Activated T-helper 17 cell treated with anti-CD3 and anti-CD28 coated beads, Interleukin-2, amount 50 U/mL, for 72 hours (primary cell): ENCODE measurements at places on chromosomes 11 and 22. TPM values are rescaled to one million over a fixed set of nuclear protein-coding genes. Genes with fewer than 3 reads are reported as not detected.

DNA sequence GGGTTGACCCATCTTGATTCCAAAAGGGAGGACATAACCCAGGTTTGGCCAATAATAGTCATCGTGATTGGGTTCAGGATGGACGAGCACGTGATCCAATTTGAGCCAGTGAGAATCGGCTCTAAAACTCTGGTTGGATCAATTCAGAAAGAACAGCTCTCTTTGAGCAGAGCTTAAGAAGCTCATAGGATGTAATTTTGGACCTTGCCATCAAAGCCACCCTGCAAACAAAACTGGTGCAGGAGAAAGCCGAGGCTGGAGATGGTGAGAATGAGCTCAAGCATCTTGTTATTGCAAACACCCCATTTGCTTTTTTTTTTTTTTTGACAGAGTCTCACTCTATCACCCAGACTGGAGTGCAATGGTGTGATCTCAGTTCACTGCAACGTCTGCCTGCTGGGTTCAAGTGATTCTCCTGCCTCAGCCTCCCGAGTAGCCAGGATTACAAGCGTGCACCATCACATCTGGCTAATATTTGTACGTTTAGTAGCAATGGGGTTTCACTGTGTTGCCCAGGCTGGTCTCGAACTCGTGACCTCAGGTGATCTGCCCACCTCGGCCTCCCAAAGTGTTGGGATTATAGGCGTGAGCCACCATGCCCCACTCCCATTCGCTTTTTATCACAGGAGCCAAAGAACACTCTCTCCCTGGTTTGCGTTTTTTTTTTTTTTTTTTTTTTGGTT, 13.8 kb upstream of the MIAT start:
- ATAC-seq = no peak

- ATAC-seq = no peak
Measured at GRCh38 chr11:33177676-33178336, 16.5 kb upstream of the CSTF3 start.

GRCh38 chr11:75562048-75562835, at the start of gene SERPINH1:
Gene SERPINH1 (plus strand): TSS chr11:75562253. CDS start chr11:75566350, 4,097 bp downstream.
- ATAC-seq = peak; percentile 98

DNA sequence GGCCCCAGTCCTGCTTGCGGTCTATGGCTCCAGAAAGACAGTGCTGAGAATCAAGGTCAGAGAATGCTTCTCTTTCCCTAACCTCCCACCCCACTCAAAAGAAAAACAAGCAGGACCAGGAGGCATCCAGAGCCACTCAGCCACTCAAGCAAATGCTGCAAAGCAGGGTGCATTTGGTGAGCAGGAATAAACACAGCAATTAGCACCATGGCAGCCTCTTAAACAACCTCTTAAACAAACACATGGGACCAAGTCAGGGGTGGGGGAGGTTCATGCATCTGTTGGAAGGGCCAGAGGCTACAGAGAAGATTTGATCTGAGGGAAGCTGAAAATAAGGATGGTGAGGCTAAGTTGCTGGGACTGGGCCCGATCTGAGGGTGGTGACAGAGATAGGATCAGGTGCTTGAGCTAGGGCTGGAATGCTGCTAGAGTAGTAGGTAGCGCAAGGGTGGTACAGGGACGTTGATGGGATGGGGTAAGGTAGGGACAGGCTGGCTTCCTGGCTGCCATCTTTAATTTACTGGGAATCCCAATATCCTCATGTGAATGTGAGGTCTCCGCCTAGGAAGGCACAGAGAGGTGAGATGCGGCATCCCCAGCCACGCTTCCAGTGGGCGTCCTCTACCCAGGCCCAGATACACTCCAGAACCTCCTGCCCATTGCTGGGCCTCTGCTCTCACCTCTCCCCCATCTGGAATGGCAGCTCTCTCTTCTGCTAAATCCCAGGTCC, 26.6 kb upstream of the LMO1 start:
- ATAC-seq = no peak

DNA sequence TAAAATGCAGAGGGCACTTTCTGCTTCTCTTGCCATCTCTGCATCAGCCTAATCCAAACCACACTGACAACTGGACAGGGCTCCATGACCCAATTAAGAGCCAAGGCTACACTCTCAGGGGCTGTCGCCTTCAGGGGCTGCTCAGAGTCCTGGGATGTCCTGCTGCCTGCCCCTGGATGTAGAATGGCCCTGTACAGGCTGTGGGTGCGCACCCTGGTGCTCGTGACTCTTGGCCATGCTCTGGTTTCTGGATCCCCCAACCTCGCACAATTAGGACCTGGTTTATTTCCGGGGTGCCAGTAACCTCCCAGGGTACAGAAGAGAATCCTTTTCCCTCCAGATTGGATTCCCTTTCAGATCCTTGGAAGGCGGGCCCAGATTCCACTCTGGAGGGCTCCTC, 11.3 kb downstream of the IFT27 start:
- no peak for ATAC-seq

DNA sequence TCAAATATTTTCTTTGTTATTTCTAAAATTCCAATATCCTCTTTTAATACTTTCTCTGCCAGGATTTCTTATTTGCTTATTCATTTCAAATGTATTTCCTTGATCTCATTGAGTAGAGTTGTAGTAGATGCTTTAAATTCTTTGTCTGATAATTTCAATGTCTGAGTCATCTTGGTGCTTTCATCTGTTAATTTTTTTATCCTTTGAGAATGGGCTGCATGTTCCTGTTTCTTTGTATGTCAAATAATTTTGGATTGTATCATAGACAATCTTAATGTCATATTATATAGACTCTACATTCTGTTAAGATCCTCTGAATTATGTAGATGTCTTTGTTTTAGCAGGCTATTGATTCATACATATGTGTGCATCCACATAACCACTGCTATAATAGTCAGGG, 57.5 kb downstream of the MYEOV start:
- no peak for ATAC-seq

CCDC116 gene
- total RNA-seq = 0.29 TPM

GRCh38 chr11:659532-660085, 22.5 kb downstream of the DRD4 start:
- ATAC-seq = no peak

GRCh38 chr11:61327669-61328071, 5.2 kb downstream of the DDB1 start:
- ATAC-seq = no peak

DNA sequence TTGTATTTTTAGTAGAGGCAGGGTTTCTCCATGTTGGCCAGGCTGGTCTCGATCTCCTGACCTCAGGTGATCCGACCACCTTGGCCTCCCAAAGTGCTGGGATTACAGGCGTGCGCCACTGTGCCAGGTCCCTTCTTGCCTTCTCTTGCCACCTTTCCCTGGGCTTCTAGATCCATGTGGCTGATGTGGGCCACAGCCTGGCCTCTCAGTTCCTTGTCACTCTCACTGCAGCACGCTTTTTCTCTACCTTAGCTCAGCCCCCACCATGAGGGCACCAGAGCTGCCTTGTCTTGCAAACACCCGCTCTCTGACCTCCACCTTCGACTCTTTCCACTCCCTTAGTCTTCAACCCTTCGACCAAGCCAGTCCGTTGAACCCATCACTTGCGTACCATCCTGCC, 7.5 kb downstream of the CAPN1 start:
- ATAC-seq = no peak

- no peak for ATAC-seq
Measured at GRCh38 chr11:46373787-46374740, 7.4 kb upstream of the MDK start.

- ATAC-seq = no peak
Measured at GRCh38 chr11:129996113-129996870, 6.3 kb downstream of the PRDM10 start.

DNA sequence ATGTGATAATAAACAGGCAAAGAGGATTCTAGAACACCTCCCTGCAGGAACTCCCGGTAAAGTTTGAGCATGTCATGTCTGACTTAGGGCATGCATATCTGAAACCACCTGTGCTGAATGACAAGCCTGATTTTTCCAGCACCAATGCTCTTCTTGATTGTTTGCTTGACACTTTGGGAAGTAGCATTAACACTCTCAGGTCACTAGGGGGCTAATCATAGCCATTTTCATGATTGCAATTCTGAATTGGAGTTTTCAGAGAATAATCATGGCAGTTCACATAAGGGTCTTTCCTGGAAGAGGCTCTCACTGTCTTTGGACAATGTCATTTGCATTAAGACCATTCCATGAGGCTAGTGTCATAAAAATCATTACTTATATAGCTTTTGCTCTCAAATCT, 234.4 kb upstream of the MTNR1B start:
- no peak for ATAC-seq

GRCh38 chr22:17774206-17774925, at the start of gene BID:
Gene BID (minus strand): TSS chr22:17774469. CDS start chr22:17750116, 24,353 bp downstream.
- peak; percentile 13 for ATAC-seq

DNA sequence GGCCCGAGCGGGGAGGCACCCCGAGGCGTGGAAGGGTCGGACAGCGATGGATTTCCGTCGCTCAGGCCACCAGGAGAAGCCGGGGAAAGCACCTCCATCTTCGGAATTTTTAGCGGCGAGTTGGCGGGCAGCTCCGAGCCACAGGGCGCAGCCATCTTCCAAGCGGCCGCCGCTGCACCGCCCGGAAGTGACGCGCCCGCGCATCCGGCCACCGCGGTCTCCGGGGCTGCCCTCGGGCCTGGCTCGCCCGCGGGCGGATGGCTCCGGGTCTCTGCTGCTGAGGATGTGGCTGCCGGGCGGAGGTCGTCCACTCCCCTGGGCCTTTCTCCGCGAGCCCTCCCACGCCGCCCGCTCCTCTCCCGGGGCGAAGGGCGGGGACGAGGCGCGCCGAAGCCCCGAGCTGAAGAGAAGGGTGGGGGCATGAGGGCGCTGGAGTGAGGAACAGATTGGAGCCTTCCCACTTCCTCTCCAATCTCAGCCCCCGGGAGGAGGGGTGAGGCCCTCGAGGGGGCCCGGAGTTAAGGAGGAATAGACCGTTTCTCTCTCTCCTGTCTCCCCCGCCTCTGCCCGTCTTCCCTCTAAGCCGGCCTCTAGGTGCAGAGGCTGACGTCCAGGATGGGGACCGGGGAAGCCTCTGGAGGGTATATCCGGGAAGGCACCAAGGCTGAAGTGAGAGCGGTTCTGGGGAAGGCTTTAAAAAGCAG, at the start of gene MSANTD2:
Gene MSANTD2 (minus strand): TSS at position 181 of the 704 bp plus-strand sequence. CDS start 26 bp downstream, at position 155.
- ATAC-seq = peak; percentile 94

DNA sequence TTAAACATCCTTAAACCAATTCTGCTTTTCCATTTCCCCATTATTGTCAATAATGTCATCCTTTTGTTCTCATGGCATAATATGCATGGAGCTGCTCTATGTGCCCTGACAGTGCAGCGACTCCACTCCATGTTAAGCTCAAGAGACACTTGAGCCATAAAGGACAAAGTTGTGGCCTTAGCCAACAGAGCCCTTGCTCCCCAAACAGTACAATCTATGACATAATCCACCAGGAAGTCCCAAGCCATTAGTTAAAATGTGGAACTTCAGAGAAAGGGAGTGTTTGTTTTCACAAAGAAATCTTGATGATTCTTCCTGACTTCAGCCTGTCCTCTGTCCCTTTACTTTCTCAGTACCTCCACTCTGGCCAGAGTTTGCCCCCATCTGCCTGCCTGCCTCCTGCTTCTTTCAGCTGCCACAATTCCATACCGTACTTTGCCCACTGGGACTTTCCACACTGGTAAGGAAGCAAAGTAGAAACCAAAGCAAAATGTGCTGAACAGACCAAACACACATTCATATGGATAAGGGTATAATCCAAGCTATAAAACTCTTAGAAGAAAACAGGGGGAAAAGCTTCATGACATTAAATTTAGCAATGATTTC, 46.3 kb upstream of the ZC3H12C start:
- ATAC-seq = no peak

- no peak for ATAC-seq
Measured at GRCh38 chr11:118533769-118534729, 3.1 kb downstream of the TMEM25 start.

- no peak for ATAC-seq
Measured at GRCh38 chr11:124209824-124210357, 26.7 kb downstream of the OR10D3 start.

CCDC117 gene
- total RNA-seq = 16.0 TPM

- no peak for ATAC-seq
Measured at GRCh38 chr11:94658888-94659287, 91.7 kb downstream of the PIWIL4 start.

GRCh38 chr22:35315855-35316745, 16.4 kb downstream of the TOM1 start:
- ATAC-seq = no peak

APOA5 gene
- total RNA-seq = not detected

DNA sequence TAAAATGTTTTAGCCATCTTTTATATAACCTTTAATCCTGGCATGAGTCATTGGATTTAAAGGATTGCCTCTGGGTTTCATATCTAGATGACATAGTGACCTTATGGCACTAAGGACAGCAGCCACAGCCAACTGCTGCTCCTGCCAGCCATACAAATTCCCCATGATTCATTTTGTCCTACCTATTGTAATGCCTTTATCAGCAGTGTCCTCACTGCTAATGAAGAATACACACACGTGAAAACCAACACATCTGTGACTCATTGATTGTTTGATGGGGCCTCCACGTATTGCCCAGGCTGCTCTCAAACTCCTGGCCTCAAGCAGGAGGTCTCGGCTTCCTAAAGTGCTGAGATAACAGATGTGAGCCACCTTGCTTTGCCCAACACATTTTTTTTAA, 1.8 kb downstream of the LDHAL6A start:
- ATAC-seq = peak; percentile 40

DNA sequence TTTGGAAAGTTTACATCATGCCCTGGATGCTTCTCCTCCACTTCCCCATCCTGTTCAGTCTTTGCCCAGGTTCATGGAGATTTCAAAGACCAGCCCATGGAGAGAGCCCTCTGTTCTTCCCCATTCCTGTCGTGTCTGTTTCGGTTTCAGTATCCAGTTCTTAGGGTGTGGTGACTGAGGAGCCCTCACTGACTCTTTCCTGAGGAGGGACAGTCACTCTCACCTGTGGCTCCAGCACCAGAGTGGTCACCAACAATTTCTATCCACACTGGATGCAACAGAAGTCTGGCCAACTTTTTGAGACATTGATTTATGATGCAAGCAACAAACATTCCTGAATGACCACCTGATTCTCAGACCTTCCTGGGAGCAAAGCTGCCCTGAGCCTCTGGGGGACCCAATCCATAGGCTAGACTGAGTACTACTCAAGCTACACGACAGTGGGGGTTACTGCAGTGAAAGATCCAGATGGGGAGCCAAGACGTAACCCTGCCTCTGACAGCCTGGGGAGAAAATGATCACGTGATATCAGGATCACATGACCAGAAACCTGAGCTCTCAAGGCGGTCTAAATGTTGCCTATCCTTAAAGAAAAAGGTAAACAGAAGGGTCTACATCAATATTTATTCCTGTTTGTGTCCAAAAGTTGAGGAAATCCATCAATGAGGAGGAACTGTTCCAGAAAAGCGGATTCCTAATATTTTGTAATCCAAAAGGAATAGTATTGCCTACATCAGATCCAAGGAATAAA, 76.2 kb upstream of the VPREB1 start:
- ATAC-seq = peak; percentile 52

GRCh38 chr11:83278351-83278750, 7.8 kb downstream of the CCDC90B start:
- ATAC-seq = no peak
